Neuronal stem cell (in vitro differentiated cells): ENCODE measurements at places on chromosomes 7 and 10.

DNA sequence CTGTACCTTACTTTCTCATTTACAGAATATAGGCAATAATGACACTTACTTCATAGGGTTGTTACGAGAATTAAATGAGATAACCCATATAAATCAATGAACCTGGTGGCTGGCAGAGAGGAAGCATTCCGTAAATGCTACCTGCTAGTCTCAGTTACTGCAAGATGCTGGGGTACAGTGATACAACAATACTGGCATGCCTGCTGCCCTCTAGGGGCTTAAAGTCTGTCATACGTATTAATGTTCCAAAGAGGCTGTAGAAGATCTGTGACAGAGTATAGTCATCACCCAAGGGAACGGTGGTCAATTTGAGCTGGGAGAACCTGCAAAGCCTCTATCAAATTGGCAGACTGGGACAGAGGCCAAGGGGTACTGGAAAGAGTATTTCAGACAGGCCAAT is 421.5 kb downstream of the GPAM start:
- H3K27ac ChIP-seq: no peak overlapping the region
- no peak overlapping the region for H3K4me3 ChIP-seq
- no peaks in the 10 kb centered on the region for H3K27me3 ChIP-seq
- H3K36me3 ChIP-seq: no peaks in the 10 kb centered on the region

DNA sequence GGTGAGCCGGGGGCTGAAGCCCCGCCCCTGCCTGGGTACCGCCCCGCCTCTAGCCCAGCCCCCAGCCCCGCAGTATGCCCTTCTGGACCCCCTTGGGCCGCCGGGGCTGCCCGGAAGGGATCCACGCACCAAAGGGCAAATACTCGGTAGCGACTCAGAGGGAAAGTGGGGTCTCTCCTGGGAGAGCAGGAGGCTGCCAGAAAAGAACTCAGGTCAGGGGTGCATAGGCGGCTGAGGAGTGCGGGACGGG is 796 bp downstream of the FBXL15 start:
- no peak for DNase-seq
- peak overlapping the region; percentile 81 for H3K4me3 ChIP-seq
- no peak overlapping the region for H3K27ac ChIP-seq
- peaks cover 15% of the 10 kb centered on the region for H3K27me3 ChIP-seq

- DNase-seq: no peak
- H3K27me3 ChIP-seq: no peaks in the 10 kb centered on the region
- no peaks in the 10 kb centered on the region for H3K36me3 ChIP-seq
- no peak overlapping the region for H3K27ac ChIP-seq
- no peak overlapping the region for H3K4me3 ChIP-seq
- peaks cover 5% of the 10 kb centered on the region for H3K4me1 ChIP-seq
These were observed 1.5 kb upstream of the SNX8 start for GRCh38 chr7:2315787-2316186.

- H3K4me1 ChIP-seq: peaks cover 12% of the 10 kb centered on the region
- no peak for DNase-seq
- H3K27me3 ChIP-seq: peaks cover 3% of the 10 kb centered on the region
- no peak overlapping the region for H3K27ac ChIP-seq
These were observed 2.3 kb downstream of the INPP5A start for GRCh38 chr10:132539894-132540293.

DNA sequence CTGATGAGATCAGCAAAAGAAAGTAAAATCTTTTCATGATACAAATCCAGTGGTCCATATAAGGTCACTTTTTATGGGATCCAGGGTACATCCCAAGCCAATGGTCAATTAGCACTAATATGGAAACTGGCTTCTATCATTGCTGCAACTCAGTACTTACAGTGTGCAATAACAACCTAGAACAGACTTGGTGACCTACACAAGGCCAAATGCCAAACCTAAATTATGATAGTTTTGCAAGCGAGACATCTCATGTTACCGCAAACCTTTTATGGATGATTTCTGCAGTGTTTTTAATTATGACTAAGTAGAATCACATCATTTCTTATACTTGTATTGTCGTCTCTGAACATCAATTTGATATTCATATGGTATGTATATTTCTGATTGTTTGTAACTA is 583.5 kb upstream of the SEMA3D start:
- H3K4me3 ChIP-seq: no peak overlapping the region
- H3K4me1 ChIP-seq: no peaks in the 10 kb centered on the region
- H3K27me3 ChIP-seq: no peaks in the 10 kb centered on the region
- H3K27ac ChIP-seq: no peak overlapping the region

GRCh38 chr7:76293407-76293901 is 9.0 kb upstream of the HSPB1 start:
- H3K4me1 ChIP-seq: peaks cover 11% of the 10 kb centered on the region
- DNase-seq: no peak
- H3K4me3 ChIP-seq: no peak overlapping the region
- H3K27me3 ChIP-seq: peaks cover 4% of the 10 kb centered on the region

GRCh38 chr7:141430455-141431139 is 120.6 kb upstream of the AGK start:
- H3K27me3 ChIP-seq: no peaks in the 10 kb centered on the region
- no peak overlapping the region for H3K27ac ChIP-seq
- no peak for DNase-seq

DNA sequence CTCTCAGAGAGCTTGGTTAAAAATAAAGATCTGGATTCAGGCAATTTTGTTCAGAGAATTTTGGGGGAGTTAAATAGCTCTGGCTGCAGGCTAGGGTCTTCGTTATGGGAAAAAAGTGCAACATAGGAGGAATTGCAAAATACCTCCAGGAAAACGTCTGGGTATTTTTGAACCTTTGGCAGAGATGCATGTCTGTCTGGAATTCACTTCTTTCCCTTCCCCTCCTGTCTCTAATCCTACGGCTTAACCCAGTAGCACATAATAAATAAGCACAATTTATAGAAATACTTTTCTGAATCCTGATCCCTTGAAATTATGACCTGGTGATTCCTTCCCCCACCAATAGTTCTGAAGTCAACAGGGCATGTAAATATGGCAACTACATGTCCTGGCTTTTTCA is 19.3 kb upstream of the NUP205 start:
- no peak overlapping the region for H3K27ac ChIP-seq
- peaks cover 3% of the 10 kb centered on the region for H3K4me1 ChIP-seq
- H3K27me3 ChIP-seq: no peaks in the 10 kb centered on the region
- no peaks in the 10 kb centered on the region for H3K36me3 ChIP-seq
- H3K4me3 ChIP-seq: no peak overlapping the region
- DNase-seq: no peak

DNA sequence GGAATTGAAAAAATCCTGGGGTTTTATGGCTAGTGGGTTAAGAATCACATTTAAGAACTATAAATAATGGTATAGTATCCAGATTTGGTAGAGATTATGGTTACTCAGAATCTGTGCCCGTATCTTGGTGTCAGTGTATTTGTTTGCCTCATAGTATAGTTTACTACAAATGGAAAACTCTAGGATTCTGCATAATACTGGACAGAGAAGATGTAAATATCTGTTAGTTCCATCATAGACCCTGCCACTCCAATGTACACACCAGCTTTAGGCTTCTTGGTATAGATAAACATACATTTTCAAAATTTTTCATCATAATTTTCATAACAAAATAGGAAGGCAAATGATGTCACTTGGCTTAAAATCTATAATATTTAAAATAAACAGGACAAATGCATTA is 108.1 kb downstream of the CFTR start:
- no peak overlapping the region for H3K4me3 ChIP-seq
- no peaks in the 10 kb centered on the region for H3K36me3 ChIP-seq
- peaks cover 2% of the 10 kb centered on the region for H3K4me1 ChIP-seq
- no peak overlapping the region for H3K27ac ChIP-seq

GRCh38 chr7:50792342-50793119 is 9.8 kb upstream of the GRB10 start:
- peaks cover 14% of the 10 kb centered on the region for H3K27me3 ChIP-seq
- DNase-seq: no peak
- H3K4me1 ChIP-seq: peaks cover 5% of the 10 kb centered on the region
- no peak overlapping the region for H3K27ac ChIP-seq
- H3K36me3 ChIP-seq: no peaks in the 10 kb centered on the region

GRCh38 chr7:157731126-157731525 is 394.3 kb downstream of the DNAJB6 start:
- no peaks in the 10 kb centered on the region for H3K36me3 ChIP-seq
- H3K4me3 ChIP-seq: no peak overlapping the region
- no peak overlapping the region for H3K27ac ChIP-seq
- H3K27me3 ChIP-seq: no peaks in the 10 kb centered on the region
- no peak for DNase-seq
- H3K4me1 ChIP-seq: no peaks in the 10 kb centered on the region

DNA sequence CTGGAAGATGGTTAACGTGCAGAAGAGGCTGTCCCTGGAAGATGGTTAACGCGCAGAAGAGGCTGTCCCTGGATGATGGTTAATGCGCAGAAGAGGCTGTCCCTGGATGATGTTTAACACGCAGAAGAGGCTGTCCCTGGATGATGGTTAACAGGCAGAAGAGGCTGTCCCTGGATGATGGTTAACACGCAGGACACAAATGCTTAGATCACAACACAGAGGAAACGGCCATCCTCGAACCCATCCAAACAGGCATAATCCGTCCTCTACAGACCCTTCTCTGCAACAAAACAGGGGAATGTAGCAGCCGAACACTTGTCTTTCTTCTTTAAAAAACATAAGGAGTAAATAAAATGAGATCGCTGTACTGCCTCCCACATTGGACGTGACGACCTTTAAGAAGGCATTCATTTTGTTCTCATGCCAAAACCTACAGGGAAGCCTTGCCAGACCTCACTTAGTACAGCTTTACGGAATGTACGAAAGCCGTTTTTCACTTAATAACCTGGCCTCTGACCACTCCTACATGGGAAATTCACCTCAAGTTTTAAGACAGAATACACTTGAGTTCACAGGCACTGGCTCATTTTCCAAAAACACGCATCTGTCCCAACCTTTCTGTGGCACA is 245.2 kb downstream of the ZMYND11 start:
- no peaks in the 10 kb centered on the region for H3K27me3 ChIP-seq
- H3K4me1 ChIP-seq: no peaks in the 10 kb centered on the region
- no peak overlapping the region for H3K4me3 ChIP-seq

DNA sequence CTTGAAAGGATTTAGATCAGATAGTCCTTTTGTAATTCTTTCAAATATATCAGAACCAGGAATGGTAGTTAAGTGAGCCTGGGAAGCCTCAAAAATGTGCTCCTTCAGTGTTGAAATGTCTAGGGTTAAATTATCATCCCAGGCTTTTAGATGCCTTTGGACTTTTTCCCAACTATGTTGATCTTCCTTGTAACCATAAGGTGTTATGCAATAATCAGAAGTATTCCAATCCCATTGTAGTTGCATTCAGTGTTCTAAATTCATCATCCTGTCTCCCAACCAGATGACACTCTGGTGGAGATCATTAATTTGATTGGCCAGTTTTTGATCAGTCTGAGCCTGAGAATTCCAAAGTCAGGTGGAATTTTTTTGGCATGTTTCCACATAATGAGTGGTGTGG is 35.1 kb upstream of the AKR1C2 start:
- H3K27me3 ChIP-seq: no peaks in the 10 kb centered on the region
- DNase-seq: no peak
- H3K4me3 ChIP-seq: no peak overlapping the region
- no peak overlapping the region for H3K27ac ChIP-seq

- no peaks in the 10 kb centered on the region for H3K36me3 ChIP-seq
- H3K27ac ChIP-seq: no peak overlapping the region
- peaks cover 17% of the 10 kb centered on the region for H3K4me1 ChIP-seq
- H3K27me3 ChIP-seq: no peaks in the 10 kb centered on the region
- H3K4me3 ChIP-seq: no peak overlapping the region
- DNase-seq: no peak
These were observed 88.2 kb downstream of the AOAH start for GRCh38 chr7:36636126-36636525.

- DNase-seq: peak; percentile 30
- peak overlapping the region; percentile 100 for H3K4me3 ChIP-seq
- no peaks in the 10 kb centered on the region for H3K36me3 ChIP-seq
- peak overlapping the region; percentile 43 for H3K27ac ChIP-seq
- no peaks in the 10 kb centered on the region for H3K4me1 ChIP-seq
These were observed 625 bp downstream of the IPMK start for GRCh38 chr10:58266826-58267712.

GRCh38 chr7:142308918-142309317 is 51.1 kb upstream of the PRSS58 start:
- no peaks in the 10 kb centered on the region for H3K36me3 ChIP-seq
- no peak overlapping the region for H3K27ac ChIP-seq
- H3K27me3 ChIP-seq: no peaks in the 10 kb centered on the region

GRCh38 chr7:128883622-128884448 is 21.2 kb downstream of the ATP6V1F start:
- peaks cover 5% of the 10 kb centered on the region for H3K36me3 ChIP-seq
- no peak overlapping the region for H3K27ac ChIP-seq
- DNase-seq: peak; percentile 57
- peaks cover 5% of the 10 kb centered on the region for H3K27me3 ChIP-seq

- no peaks in the 10 kb centered on the region for H3K27me3 ChIP-seq
- no peaks in the 10 kb centered on the region for H3K36me3 ChIP-seq
- H3K27ac ChIP-seq: no peak overlapping the region
- DNase-seq: no peak
These were observed 40.6 kb downstream of the TMEM60 start for GRCh38 chr7:77757589-77757988.

DNA sequence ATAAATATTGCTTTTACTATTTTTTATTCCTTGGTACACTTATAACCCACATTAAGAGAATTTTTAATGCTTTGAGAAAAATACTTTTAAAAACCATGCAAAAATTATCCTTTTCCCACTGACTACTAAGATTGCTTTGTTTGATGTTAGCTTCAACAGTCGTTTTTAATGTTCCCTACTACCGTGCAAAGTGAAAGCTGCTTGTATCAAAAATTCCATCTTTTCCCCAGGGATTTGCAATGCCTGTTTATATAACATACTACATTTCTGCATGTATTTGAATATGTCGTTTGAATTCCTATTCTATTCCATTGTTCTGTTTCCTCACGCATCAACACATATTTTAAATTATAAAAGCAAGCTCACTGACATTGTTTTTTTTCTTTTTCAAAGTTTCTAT is 54.4 kb downstream of the TFPI2 start:
- H3K36me3 ChIP-seq: no peaks in the 10 kb centered on the region
- no peak overlapping the region for H3K27ac ChIP-seq
- no peaks in the 10 kb centered on the region for H3K4me1 ChIP-seq
- H3K27me3 ChIP-seq: no peaks in the 10 kb centered on the region
- no peak for DNase-seq

DNA sequence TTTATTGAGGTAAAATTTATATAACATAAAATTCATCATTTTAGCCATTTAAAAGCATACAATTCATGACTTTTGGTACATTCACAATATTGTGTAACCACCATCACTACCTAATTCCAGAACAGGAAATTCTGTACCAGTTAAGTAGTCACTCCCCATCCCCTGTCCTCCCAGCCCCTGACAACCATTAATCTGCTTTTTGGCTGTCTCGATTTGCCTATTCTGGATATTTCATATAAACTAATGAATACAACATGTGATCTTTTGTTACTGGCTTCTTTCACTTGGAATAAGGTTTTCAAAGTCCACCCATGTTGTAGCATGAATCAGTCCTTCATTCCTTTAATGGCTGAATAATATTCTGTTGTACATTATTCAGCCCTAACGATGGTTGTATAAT is 115.6 kb upstream of the KLF14 start:
- H3K27me3 ChIP-seq: peaks cover 4% of the 10 kb centered on the region
- DNase-seq: no peak
- H3K4me1 ChIP-seq: no peaks in the 10 kb centered on the region
- no peak overlapping the region for H3K4me3 ChIP-seq
- H3K27ac ChIP-seq: no peak overlapping the region
- no peaks in the 10 kb centered on the region for H3K36me3 ChIP-seq
